ENCODE measurements at places on chromosomes 7 and 10. TPM values are rescaled to one million over a fixed set of nuclear protein-coding genes. Genes with fewer than 3 reads are reported as not detected.

- H3K4me1 ChIP-seq = peaks cover 11% of the 10 kb centered on the region
- no peaks in the 10 kb centered on the region for H3K27me3 ChIP-seq
- no peaks in the 10 kb centered on the region for H3K36me3 ChIP-seq
- H3K4me3 ChIP-seq = no peak overlapping the region
- peak; percentile 58 for DNase-seq
Measured at GRCh38 chr7:45638916-45639315, 64.7 kb downstream of the ADCY1 start.

HOXA5 gene
- total RNA-seq = 3.2 TPM

- no peaks in the 10 kb centered on the region for H3K4me1 ChIP-seq
- no peak overlapping the region for H3K27ac ChIP-seq
- no peak for DNase-seq
Measured at GRCh38 chr10:77325233-77325537, 312.4 kb downstream of the KCNMA1 start.

- DNase-seq = no peak
- peaks cover 12% of the 10 kb centered on the region for H3K4me1 ChIP-seq
- no peak overlapping the region for H3K27ac ChIP-seq
- H3K27me3 ChIP-seq = no peaks in the 10 kb centered on the region
Measured at GRCh38 chr7:36456548-36456947, 66.9 kb downstream of the ANLN start.

DNA sequence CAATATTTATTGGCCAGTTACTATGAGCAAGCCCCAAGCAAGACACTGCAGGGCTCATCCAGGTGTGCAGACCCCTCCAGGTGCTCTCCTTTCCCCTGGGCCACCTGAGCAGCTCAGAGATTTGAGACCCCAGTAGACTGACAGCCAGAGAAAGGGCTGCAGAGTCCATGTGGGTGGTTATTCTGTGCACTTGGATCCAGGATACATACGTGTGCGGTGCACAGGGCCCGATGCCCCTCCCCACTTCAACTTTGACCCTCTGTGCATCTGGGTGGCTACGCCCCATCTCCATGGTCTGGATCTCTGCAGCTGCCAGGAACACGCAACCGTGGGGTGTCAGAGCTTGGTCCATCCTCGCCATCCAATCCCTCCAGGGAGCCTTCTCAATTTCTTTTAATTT is 72.9 kb downstream of the MKI67 start:
- no peak overlapping the region for H3K27ac ChIP-seq
- DNase-seq = no peak
- peaks cover 4% of the 10 kb centered on the region for H3K4me1 ChIP-seq

GRCh38 chr10:103040418-103040817 is 122.3 kb downstream of the CNNM2 start:
- H3K27me3 ChIP-seq = no peaks in the 10 kb centered on the region
- H3K36me3 ChIP-seq = no peaks in the 10 kb centered on the region
- H3K4me3 ChIP-seq = no peak overlapping the region

DNA sequence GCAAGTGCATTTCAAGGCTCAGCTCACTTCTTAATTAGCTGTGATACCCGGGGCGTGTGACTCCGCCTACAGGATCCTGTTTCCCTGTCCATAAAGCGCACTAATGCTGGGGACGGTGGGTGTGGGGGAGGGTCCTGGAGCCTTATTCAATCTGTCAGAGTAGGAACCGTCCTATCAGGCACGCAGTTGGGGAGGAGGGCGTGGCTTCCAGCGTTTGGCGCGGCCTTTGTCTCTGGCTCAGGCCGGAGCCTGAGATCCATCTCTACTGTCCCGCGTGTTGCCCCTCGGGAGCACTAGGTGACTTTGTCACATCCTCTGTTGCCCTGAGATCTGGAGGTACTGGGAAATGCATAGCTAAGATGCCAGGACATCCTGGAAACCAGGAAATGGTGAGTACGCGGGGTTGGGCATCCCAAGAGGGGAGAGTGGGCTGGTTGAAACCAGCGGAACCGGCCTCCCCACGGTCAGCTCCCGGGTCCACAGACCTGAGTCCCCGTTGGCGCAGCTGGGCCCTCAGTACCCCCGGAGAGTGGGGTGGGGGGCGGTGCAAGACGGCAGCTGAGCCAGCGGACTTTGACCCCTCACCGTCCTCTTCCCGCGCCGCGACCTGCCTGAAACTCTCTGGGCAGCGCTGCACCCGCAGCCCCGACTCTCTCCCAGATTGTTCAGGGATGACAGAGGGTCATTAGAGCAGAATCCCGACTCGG is 104.4 kb upstream of the ZNF92 start:
- peak overlapping the region; percentile 71 for H3K27ac ChIP-seq
- peaks cover 3% of the 10 kb centered on the region for H3K27me3 ChIP-seq

GDF10 gene
- total RNA-seq = not detected

- H3K4me3 ChIP-seq = no peak overlapping the region
- no peak overlapping the region for H3K27ac ChIP-seq
- no peaks in the 10 kb centered on the region for H3K27me3 ChIP-seq
- no peak for DNase-seq
Measured at GRCh38 chr10:102090772-102091171, 25.6 kb downstream of the HPS6 start.

NDUFB8 gene
- 216 TPM for total RNA-seq

GRCh38 chr10:76939933-76940468 is 697.6 kb downstream of the KCNMA1 start:
- no peaks in the 10 kb centered on the region for H3K4me1 ChIP-seq
- no peak overlapping the region for H3K4me3 ChIP-seq
- H3K27ac ChIP-seq = no peak overlapping the region

DNA sequence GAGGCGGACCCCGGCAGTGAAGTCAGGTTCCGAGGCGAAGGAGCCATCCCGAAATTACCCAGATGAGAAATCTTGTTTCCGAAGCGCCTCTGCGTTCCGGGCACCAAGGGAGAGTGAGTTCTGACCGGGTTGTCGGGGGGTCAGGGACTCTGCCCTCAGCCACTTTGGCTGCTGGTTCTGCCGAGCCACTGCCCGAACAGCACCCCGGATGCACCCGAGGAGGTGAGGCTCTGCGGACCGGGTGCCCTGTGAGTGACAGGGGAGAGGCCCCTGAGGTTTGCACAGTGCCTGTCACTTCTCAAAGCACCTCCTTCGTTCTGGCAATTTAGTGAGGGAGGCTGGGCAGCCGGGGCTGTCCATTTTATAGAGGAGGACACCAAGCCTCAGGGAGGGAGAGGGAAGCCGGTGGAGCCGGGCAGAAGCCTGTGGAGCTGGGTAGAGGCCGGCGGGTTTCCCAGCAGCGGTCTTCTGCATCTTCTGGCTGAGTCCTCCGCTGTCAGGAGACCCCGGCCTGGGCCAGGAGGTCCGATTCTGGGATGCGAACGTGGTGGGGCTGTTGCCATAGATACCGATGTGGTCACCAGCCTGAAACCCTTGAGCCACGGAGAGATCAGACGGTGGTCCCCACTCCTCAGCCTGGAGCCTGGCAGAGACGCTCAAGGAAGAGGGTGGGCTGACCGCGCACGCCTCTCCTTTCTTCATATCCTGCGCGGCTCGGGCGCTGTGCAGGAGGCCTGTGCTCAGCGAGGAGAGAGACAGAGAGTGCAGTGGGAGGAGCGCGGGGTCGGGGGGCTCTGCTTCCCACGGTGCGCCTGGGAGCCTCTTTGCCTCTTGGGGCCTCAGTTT is 18.9 kb upstream of the SHH start:
- no peaks in the 10 kb centered on the region for H3K36me3 ChIP-seq
- H3K27me3 ChIP-seq = peaks cover 43% of the 10 kb centered on the region

CCL26 gene
- total RNA-seq = not detected

GRCh38 chr7:39924122-39924521 is 25.9 kb upstream of the CDK13 start:
- no peak overlapping the region for H3K4me3 ChIP-seq
- DNase-seq = no peak
- H3K36me3 ChIP-seq = no peaks in the 10 kb centered on the region
- peaks cover 45% of the 10 kb centered on the region for H3K4me1 ChIP-seq
- no peak overlapping the region for H3K27ac ChIP-seq

- H3K27me3 ChIP-seq = no peaks in the 10 kb centered on the region
- H3K4me1 ChIP-seq = peaks cover 81% of the 10 kb centered on the region
- no peak overlapping the region for H3K27ac ChIP-seq
- DNase-seq = no peak
- no peaks in the 10 kb centered on the region for H3K36me3 ChIP-seq
- H3K4me3 ChIP-seq = no peak overlapping the region
Measured at GRCh38 chr10:62044566-62044965, 143.1 kb downstream of the ARID5B start.

- DNase-seq = no peak
- H3K27me3 ChIP-seq = peaks cover 49% of the 10 kb centered on the region
- H3K36me3 ChIP-seq = no peaks in the 10 kb centered on the region
- no peak overlapping the region for H3K4me3 ChIP-seq
Measured at GRCh38 chr10:128048819-128049210, 77.4 kb downstream of the MKI67 start.

- H3K4me1 ChIP-seq = peaks cover 46% of the 10 kb centered on the region
- H3K36me3 ChIP-seq = no peaks in the 10 kb centered on the region
- peak overlapping the region; percentile 62 for H3K4me3 ChIP-seq
- H3K27me3 ChIP-seq = no peaks in the 10 kb centered on the region
- no peak for DNase-seq
- no peak overlapping the region for H3K27ac ChIP-seq
Measured at GRCh38 chr10:101566333-101567164, 21.5 kb downstream of the POLL start.

DNA sequence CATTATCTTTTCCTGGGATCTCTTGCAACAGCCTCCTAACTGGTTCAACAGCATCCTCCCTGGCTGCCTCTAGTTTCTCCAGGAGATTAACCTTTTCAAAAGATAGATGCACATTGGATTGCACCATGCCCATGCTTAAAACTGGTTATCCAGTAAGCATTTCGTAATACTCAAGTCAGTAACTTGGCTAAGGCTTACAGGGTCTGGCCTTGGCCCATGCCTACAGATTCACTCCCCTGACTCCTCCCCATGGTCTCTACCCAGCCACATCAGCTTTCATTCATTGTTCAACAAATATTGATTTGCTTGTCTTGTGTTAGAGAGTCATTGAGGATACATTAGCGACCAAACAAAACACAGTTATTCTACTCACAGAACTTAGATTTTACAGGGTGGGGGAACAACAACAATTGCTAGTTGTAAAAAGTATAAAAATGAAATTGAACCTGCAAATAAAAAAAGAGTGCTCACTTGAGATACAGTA is 1.8 kb upstream of the KIF20B start:
- peak overlapping the region; percentile 82 for H3K4me3 ChIP-seq
- peak; percentile 95 for DNase-seq
- peak overlapping the region; percentile 91 for H3K27ac ChIP-seq
- no peaks in the 10 kb centered on the region for H3K36me3 ChIP-seq
- no peaks in the 10 kb centered on the region for H3K27me3 ChIP-seq

GRCh38 chr7:29826530-29826822 is 20.2 kb downstream of the WIPF3 start:
- no peaks in the 10 kb centered on the region for H3K36me3 ChIP-seq
- H3K4me3 ChIP-seq = no peak overlapping the region
- H3K4me1 ChIP-seq = no peaks in the 10 kb centered on the region
- no peak overlapping the region for H3K27ac ChIP-seq
- H3K27me3 ChIP-seq = peaks cover 44% of the 10 kb centered on the region

GRCh38 chr10:120278069-120278468 is 179.0 kb upstream of the PLPP4 start:
- H3K4me3 ChIP-seq = no peak overlapping the region
- H3K4me1 ChIP-seq = no peaks in the 10 kb centered on the region
- no peaks in the 10 kb centered on the region for H3K27me3 ChIP-seq
- no peaks in the 10 kb centered on the region for H3K36me3 ChIP-seq
- no peak overlapping the region for H3K27ac ChIP-seq

MCM10 gene
- 31.3 TPM for total RNA-seq

DNA sequence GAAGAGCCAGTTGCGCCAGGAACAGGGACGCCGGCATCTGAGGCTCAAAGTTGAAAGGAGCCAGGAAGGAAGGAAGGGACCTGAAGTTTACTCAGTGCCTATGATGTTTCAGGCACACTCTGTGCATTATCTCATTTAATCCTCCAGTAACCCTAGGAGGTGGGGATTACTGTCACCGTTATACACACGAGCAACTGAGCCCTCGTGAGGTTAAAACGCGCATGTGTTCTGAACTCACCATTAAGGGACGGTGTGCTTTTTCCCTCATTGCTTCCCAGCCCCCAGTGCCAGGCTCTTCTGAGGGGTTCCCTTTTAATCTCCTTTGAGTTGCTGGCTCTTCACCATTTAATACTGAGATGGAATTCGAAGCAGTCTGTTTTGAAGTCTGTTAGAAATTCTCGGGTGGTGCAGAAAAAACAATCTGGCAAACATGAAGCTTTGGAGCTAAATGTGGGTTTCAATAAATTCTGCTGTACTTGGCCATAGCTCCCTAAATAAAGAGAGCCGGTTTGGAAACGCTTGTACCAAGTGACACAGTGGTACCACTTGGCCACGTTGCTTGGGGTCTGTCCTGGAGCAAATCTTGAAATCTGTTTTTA is 102.2 kb downstream of the TAX1BP1 start:
- no peaks in the 10 kb centered on the region for H3K4me1 ChIP-seq
- DNase-seq = no peak
- no peak overlapping the region for H3K4me3 ChIP-seq
- peaks cover 3% of the 10 kb centered on the region for H3K27me3 ChIP-seq

NEUROD6 gene
- not detected for total RNA-seq

DNA sequence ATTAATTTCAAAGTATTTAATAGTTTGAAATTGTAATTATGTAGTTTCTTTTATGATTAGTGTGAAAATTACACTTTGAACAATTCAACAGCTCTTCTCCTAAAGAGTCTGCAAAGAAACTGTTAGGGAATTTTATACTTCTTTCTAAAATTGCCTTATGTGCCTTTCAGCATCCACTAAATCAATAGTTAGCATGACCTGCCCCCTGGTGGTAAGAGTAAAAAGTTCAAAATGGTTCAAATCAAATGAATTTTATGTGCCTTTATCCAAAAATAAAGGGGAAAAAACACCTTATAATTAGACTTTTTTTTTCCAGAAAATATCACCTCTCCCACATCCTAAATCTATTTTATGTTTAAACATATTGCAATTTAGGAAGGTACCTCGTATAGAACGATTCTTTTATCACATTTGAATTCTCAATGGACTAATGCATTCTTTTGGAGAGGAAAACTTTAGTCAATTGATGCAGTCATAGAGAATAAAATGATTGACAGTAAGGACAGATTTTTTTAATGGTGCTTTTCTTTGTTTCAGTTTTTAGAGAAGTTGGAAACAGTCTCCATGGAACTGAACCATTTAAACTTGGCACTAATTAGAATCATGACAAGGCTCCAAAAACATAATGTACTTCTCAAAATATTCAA is 163.7 kb downstream of the SEMA3D start:
- peak; percentile 21 for DNase-seq
- H3K27ac ChIP-seq = no peak overlapping the region
- H3K4me1 ChIP-seq = no peaks in the 10 kb centered on the region
- no peaks in the 10 kb centered on the region for H3K36me3 ChIP-seq

- no peak for DNase-seq
- peaks cover 28% of the 10 kb centered on the region for H3K27me3 ChIP-seq
- no peak overlapping the region for H3K4me3 ChIP-seq
- H3K27ac ChIP-seq = no peak overlapping the region
- H3K4me1 ChIP-seq = peaks cover 24% of the 10 kb centered on the region
Measured at GRCh38 chr7:73885975-73886798, 25.2 kb downstream of the TMEM270 start.

GRID2IP gene
- total RNA-seq = not detected
